HFFc6 (cell line): ENCODE measurements at places on chromosomes 1 and 21.

GRCh38 chr1:39332291-39332690, 127.8 kb downstream of the MACF1 start:
- peak; percentile 15 for DNase-seq

- DNase-seq: no peak
These were observed 238.4 kb downstream of the NPHP4 start for GRCh38 chr1:5753549-5754421.

- DNase-seq: no peak
These were observed 182.7 kb downstream of the GRIK3 start for GRCh38 chr1:36851595-36851994.

- no peak for DNase-seq
These were observed 9.6 kb downstream of the TRIM62 start for GRCh38 chr1:33171977-33172813.

- DNase-seq: no peak
These were observed 29.5 kb upstream of the JUN start for GRCh38 chr1:58813361-58813760.

DNA sequence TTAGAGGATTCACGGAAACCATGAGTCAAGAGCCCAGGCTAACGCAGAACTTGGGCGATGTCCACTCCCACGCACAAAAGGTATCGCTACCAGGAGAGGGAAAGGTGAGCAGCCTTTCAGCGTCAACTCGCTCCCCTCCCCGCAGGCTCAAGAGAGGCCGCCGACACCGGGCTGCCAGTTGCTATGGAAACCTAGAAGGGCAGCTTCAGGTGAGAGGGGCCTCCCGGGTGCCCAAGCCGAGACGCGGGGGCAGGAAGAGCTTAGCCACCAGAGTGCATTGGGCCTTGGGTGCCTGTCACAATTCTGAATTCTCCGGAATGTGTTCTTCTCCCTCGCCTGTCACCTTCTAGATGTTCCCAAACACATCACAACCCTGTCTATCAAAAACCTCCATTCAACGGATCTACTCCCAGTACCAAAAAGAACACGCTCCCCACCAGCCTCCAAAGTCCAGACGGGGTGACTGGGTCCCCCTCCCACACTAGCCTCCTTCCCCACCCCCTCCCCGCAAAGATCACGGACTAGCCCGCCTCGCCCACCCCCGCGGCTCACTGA, 694 bp downstream of the MEAF6 start:
- peak; percentile 1 for DNase-seq

GRCh38 chr1:246275036-246275435, 232.0 kb downstream of the SMYD3 start:
- no peak for DNase-seq

GRCh38 chr1:164578479-164579200, 19.7 kb downstream of the PBX1 start:
- no peak for DNase-seq

GRCh38 chr1:178143730-178144690, 50.1 kb downstream of the RASAL2 start:
- DNase-seq: peak; percentile 10

- no peak for DNase-seq
These were observed 9.8 kb downstream of the CACNA1E start for GRCh38 chr1:181493166-181493565.

DNA sequence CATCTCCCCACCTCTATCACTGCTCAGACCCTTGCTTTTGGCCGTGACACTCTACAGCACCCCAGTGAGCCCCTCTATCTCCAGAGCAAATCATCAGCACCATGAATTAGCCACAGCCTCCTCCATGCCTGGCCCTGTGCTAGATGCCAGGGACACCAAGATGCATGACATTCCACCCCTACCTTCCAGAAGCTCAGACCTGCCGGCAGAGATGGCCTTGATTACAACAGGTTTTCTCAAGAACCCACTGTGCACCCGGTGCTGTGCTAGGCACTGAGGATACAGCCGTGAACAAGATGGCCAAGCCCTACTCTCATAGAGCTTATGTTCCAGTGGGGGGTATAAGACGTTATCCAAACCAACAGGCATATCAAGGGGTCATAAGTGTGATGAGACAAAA, 30.6 kb downstream of the CDK18 start:
- DNase-seq: no peak

DNA sequence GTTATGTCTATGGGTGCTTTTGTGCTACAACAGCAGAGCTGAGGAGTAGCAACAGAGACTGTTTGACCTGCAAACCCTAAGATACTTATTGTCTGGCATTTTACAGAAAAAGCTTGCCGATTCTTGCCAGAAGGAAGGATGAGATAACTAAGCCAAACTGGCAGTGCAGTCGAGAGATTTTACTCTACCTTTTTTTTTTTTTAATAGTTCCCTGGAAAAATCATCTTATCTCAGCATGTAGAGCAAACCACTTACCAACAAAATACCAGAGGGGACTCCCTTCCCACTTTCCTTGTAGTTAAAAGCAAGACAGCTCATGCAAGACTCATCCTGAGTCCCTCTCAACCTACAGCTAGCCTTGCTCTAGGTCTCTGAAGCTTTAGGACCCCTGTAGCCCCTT, 132.9 kb downstream of the SYT2 start:
- DNase-seq: peak; percentile 28

DNA sequence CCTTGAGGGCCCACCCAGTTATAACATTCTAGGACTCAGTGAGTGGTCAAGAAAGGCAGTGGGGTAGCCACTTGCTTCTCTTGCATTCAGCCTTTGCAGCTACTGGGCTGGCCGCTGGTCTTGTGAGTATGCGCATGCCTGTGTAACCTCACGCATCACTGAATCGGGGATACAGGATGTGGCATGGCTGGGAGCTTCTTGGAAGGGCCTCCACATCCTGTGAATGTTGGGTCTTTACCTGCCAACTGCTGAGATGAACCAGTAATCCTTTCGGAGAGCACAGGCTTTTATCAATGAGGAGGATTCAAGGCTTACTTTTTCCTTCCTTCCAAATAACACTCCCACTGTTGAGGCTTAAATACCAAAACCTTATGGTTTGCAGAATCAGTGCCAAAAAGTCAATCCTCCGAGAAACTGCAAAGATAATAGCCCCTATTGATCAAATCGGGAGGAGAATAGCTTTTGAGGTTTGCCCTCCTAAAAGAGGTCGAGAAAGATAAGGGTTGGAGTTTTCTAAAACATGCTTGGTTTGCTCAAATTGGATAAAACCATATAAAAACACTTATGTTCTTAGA, 198.9 kb upstream of the UBE2U start:
- no peak for DNase-seq

GRCh38 chr1:156257711-156258110, 9.9 kb upstream of the PAQR6 start:
- no peak for DNase-seq

GRCh38 chr1:37782491-37782890, 11.2 kb upstream of the MANEAL start:
- no peak for DNase-seq

GRCh38 chr1:6509919-6510291, 18.4 kb upstream of the PLEKHG5 start:
- DNase-seq: no peak

- DNase-seq: no peak
These were observed 134.5 kb downstream of the LIPI start for GRCh38 chr21:14076143-14076806.

GRCh38 chr1:33137800-33138199, 44.0 kb downstream of the TRIM62 start:
- DNase-seq: no peak

DNA sequence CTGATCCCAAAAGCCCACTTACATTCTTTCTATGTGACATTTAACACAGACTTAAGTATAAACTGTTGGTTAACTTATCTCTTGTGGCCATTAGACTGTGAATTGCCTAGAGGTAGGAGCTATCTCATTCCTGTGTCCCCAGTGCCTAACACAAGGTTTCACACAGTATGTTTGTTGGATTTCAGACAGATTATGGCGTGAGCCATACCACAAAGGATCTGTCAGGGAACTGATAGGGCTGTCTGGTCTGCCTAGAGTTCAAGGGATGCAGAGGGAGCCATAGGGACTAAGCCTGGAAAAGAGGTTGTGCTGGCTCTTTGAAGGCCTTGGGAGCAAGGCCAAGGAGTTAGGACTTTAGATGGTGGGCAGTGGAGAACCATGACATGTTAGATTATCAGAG, 40.0 kb downstream of the MEF2D start:
- DNase-seq: no peak

- DNase-seq: no peak
These were observed 56.5 kb downstream of the PTP4A2 start for GRCh38 chr1:31881688-31882000.

DNA sequence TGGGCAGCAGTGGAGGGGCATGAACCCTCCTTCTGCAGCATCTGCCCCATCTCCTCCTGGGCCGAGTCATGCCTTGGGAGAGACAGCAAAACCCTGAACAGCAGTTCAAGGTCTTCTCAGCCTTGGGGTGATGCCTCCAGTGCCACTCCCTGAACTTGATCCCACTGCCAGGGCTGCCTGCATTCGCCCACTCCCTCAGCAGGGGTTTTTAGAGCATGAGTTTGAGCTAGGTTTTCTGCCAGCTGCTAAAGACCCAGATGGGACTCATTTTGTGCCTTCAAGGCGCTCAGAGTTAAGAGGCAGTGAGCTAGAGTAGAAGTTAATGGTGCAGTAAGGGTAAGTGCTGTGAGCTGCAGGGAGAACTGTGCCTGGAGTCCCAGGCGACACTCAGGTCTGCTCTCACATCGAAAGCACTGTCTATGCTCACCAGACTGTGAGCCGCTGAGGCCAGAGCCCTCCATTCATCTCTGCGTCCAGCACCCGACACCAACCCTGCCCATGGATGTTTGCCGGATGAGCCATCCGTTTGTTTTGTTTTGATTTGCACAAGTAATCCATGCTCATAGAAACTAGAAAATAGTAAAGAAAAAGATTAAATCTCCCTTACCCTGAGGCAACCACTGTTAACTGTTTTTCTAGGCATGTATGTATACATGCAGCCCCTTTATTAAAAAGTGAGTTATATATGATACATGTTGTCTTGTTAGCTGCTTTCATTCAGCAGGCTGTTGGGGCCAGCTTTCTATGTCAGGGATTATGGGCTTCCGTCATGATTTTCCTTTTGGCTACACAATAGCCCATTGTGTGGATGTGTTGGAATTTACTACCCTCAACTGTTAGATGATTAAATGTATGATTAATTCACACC, 67.8 kb downstream of the VPS26C start:
- DNase-seq: peak; percentile 89

GRCh38 chr21:36120304-36120888, 14.5 kb upstream of the CBR3 start:
- no peak for DNase-seq

DNA sequence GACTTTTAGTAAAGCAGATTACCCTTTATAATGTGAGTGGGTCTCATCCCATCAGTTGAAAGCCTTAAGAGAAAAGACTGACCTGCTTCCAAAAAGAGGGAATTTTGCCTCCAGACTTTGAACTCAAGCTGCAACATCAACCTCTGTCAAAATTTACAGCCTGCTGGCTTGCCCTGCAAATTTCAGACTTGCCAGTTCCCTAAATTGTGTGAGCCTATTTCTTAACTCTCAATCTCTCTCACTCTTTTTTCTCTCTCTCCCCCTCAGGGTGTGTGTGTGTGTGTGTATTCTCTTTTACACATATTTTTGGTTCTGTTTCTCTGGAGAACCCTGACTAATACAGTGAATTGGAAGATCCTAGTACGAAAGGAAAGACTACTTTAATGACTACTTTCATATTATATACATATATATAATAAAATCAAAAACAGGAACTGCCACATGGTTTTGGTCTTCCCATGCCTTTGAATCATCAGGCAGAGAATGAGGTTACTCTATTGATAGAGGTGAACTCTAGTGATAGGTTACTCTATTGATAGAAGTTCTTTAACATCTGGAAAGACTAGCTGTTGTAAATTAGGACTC, 6.4 kb downstream of the OR2C3 start:
- DNase-seq: no peak

- DNase-seq: no peak
These were observed 51.3 kb downstream of the PTP4A2 start for GRCh38 chr1:31886866-31887265.
